ENCODE measurements at places on chromosomes 5 and 9. TPM values are rescaled to one million over a fixed set of nuclear protein-coding genes. Genes with fewer than 3 reads are reported as not detected.
A peak's percentile ranks its signal among the peaks of the same experiment; 100 is the strongest.

GRCh38 chr5:149063017-149063687 lies at the start of gene SH3TC2:
Gene SH3TC2, minus strand, starts transcription at chr5:149063062. Its CDS starts 40 bp downstream, at chr5:149063022.
- DNase-seq: peak; percentile 91

DNA sequence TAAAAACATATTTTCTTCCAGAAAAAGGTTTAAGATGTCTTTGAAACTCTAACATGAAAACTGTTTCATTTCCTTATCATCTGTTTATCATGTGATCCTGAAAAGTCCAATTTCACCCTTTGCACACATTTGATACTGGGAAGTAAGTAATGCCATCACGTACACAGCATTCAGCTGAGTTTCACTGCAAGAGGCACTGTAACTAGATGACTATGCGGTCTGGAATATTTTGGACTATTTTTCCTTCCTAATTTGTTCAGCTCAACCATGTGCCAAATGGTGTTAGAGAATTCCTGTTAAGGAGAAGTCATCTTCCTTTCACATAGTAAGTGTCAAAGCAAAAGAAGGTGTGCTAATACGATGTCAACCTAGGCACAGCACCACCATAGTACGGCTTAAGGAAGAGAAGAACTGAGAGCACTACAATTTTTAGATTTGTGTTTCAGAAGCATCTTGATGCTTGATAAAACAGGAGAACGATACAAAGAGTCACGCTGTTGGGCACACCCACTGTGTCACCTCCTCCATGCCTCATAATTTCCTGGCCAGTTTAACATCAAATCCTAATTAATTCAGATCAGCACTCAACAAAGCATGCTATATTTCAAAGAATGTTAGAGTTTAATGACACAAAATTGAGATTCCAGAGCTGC lies 77.5 kb downstream of the GNAQ start:
- no peak for DNase-seq

- DNase-seq: no peak
These were observed 161.0 kb upstream of the SLC28A3 start for GRCh38 chr9:84501587-84501986.

DNA sequence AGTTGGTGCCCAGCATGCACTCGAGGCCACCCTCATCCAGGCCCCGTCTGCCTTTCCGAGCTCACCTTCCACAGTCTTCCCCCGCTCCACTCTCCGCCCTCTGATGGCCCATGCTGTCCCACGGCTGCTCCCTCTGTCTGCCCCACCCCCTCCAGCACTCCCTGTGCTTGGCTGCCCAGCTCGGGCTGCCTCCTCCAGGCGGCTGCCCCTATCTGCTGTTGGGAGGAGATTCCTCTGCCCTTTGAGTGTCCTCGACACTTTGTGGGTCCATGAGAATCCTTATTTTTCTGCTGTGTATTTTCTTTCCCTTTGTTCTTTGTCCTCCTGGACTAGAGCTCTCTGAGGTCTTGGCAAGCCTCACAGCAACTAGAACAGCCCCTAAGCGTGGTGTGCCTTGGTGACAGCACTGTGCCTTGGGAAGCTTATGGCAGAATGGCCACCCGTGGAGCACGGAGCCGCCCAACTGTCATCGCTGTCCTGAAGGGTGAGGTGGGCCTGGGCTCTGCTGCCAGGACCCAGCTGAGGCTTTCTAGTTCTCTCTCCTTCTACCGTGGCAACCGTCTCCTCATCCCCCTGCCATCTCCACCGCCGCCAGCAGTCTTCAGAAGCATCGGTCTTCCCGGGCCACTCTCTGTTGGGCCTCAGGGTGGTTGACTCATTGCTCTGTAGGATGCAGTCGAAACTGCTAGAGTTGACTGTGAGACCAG lies 5.2 kb downstream of the NTMT1 start:
- DNase-seq: peak; percentile 87

DNA sequence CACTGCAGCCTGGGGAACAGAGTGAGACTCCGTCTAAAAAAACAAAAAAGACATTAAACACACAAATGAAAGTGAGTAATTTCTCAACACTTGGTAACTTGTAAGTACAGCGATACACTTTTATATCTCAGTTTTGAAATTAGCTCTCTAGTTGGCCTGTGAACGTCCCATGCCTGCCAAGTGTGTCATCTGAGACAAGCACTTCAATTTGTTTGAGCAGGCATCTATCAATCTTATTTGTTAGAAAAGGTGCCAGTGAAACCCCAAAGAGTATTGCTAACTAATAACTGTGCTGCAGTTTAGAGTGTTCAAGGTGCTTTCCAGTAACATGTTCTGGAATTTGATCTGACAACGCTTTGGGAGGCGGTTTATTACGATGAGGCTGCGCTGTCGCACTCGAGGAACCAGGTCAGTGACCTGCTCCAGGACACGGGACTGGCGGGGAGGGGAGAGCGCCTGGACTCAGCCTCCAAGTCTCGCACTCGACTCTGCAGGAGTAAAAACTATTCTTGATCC lies 1.1 kb upstream of the SPIN1 start:
- no peak for DNase-seq

- no peak for DNase-seq
These were observed 5.7 kb upstream of the NIPAL4 start for GRCh38 chr5:157454273-157454672.

GRCh38 chr5:90294604-90295003 lies 115.0 kb downstream of the CETN3 start:
- no peak for DNase-seq

GRCh38 chr9:93708289-93708986 lies 132.1 kb downstream of the PHF2 start:
- DNase-seq: no peak

- DNase-seq: no peak
These were observed 245.3 kb downstream of the NFIB start for GRCh38 chr9:14068690-14069089.

GRCh38 chr5:50302815-50303490 lies 138.1 kb downstream of the EMB start:
- DNase-seq: peak; percentile 34

DNA sequence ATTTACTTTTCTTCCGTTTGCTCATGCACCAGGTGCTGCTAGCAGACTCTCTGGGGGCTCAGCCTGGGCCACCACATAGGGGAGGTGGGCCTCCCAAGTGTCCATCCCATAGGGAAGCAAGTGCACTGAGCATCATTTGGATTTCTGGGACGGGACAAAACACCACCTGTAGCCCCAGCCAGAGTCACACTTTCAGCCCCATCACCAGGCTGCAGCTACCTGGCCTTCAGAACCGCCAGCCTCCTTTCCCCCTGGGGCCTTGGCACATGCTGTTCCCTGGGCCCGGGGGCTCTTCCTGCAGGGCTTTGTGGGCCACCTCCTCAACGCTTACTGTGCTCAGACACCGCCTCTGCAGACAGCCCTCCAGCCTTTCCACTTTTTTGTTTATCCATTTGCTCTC lies 19.6 kb upstream of the SUSD3 start:
- DNase-seq: no peak

GRCh38 chr9:133063159-133063499 lies 1.3 kb downstream of the CEL start:
- DNase-seq: no peak

DNA sequence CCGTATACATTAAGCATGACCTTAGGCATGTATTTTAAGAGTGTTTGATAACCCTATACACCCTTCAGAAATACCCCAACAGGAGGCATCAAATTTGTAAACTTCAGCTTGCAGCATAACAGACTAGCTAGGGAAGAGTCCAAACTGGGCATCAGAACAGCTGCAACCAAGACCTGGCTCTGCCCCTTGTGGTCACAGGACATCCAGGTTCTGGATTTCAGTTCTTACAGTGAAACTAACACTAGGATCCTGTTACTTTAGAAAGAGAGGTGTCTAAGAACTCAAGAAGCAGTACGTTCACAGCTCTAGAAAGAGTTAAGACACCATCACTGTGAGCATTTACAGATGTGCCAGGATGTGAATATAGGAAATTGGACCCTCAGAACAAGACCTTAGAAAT lies 229.8 kb downstream of the BNC2 start:
- DNase-seq: peak; percentile 47

DNA sequence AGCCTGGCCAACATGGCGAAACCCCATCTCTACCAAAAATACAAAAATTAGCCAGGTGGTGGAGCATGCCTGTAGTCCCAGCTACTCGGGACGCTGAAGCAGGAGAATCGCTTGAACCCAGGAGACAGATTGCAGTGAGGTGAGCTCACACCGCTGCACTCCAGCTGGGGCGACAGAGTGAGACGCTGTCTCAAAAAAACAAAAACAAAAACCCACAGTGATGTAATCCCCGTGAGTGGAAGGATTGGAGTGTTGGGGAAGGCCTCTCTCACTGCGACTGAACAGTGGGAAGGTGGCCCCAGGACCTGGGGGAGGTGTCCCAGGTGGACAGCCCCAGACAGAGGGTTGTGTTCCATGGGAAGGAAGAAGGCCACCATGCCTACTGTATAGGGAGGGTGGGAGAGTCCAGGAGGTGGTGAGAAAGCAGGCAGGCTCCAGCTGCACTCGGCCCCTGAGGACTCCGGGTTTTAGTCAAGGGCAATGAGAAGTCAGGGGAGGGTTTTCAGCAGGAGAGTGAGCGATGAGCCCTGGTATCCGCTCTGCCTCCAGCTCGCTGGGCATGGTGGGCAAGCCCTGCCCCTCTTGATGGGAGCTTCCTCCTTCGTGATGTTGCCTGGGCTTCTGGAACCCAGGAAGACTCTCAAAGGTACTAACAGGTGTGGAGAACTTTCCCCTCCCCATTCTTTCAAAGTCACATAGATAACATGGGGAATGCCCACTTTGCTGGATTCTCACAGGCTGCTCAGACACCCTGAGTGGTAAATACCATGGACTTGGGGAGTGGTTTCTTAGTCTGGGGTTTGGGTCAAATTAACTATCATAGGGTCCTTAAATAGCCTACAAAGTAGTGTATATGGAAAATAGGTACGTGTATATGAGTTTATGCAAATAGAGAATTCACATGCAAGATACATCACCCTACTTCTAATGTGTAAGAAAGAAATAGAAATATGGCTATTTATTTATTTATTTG lies 74.7 kb downstream of the PPARGC1B start:
- no peak for DNase-seq

DNA sequence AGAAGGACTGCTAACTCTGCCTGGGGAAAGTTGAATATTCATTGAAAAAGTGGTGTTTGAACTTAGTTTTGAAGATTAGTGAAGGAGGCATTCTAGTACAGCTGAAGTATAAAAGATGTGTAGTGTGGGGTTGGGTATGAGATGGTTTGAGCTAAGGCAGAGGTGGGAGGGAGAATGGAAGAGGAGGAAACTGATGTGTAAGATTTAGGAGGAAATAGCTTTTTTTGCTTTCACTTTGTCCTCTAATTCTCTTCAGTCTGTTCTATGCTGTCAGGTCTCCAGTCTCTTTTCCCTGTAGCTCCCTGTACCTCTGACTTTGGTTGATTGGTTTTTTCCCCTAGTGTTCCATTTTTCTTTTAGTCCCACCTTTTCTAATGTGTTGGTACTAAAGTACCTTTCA lies 9.0 kb downstream of the CREBRF start:
- DNase-seq: no peak

DNA sequence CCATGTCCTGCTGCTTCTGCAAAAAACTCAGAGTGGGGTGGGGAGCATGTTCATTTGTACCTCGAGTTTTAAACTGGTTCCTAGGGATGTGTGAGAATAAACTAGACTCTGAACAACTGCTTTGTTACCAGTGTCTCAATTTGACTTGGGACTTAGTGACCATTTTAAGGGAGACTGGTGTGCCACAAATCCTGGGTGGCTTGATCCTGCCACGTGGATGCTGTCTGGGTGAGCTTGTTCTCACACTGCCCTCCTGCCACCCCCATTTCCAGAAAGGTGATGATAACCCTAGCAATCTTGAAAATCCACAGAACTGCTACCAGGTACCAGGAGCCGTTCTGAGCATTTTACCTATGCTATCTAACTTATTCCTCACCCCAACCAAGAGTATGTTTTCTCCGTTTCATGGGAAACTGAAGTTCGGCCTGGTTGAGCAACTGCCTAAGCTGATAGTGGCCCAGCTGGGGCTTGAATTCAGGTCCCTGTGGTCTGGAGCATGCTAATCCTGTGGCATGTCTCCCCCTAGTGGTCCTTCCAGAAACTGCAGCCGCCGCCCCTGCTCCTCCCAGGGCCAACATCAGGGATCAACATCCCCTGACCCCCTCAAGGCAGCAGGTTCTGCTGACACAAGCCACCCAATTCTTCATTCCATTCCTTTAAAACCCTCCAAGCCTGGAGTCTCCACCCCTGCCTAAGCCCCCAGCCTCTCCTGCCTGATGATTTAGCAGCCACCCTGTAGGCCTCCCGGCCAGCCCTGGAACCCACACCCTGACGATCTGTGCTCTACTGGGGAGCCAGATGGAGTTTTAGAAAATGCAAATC lies 2.8 kb downstream of the IL3 start:
- DNase-seq: peak; percentile 52

- DNase-seq: no peak
These were observed 50.1 kb upstream of the TTC39B start for GRCh38 chr9:15357050-15357653.

- no peak for DNase-seq
These were observed 58.3 kb downstream of the BAAT start for GRCh38 chr9:101326501-101326900.

- no peak for DNase-seq
These were observed 294.5 kb downstream of the EBF1 start for GRCh38 chr5:158805195-158805594.

DNA sequence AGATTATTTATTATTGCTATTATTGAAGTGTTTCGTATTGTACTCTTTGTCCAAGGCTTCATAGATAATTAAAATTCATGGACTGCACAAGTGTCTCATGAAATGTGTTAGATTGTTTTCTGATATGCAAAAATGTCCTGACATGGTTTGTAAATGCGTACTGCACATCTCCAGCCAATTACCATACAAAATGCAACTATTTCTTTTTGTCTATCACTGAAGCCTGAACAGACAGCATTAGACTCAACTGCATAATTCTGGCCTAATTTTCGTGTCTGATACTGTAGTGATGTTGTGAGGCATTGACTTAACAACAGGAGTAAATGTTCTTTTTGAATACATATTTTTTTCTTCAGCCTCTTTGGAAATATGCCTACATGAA lies 498.2 kb upstream of the CD180 start:
- DNase-seq: no peak

- DNase-seq: no peak
These were observed 880 bp downstream of the CARD19 start for GRCh38 chr9:93096811-93097382.

The FAXDC2 gene
- total RNA-seq: 6.4 TPM

The SLC6A7 gene
- not detected for total RNA-seq

The CCDC180 gene
- total RNA-seq: 0.72 TPM

The STK32A gene
- 0.84 TPM for total RNA-seq

The PCDHA10 gene
- total RNA-seq: not detected

The FAM221B gene
- total RNA-seq: not detected

The SLC38A9 gene
- total RNA-seq: 24.2 TPM

All from RPMI7951 (cell line).